ENCODE measurements at places on chromosomes 12 and 14.

DNA sequence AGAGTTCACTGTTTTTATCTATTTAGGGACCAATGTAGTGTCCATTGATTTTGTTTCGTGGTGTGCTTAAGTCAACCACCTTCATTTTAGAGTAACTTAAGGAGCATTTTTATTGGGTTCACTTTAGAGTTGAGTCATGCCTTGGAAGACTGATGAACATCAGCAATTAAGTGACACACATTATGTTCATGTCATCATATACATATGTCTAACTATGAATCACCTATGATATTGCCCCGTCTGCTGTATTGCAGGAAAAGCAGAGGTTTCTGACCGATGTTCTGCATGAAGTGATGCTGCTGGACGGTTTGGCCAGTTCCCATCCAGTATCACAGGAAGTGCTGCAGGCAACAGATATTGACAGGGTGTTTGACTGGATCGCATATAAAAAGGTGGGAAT is 227.1 kb downstream of the TRHDE start:
- DNase-seq, result no peak

DNA sequence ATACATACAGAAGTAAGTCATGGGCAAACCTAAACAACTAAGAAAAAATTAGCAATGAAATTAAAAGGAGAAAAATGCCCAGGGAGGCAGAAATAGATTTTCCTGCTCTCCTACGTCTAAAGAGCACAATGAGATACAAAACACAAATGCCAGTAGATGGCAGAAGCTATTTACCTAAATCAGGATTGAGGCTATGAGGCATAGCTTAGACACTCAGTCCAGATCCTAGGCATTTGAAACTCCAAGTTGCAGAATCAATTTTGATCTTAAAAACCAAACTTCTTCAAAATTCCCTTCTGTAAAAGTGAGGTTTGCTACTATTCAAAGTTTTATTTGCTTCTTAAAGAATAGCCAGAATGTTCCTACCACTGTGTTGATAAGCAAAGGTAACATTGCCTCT is 368.6 kb downstream of the DAD1 start:
- no peak for DNase-seq

DNA sequence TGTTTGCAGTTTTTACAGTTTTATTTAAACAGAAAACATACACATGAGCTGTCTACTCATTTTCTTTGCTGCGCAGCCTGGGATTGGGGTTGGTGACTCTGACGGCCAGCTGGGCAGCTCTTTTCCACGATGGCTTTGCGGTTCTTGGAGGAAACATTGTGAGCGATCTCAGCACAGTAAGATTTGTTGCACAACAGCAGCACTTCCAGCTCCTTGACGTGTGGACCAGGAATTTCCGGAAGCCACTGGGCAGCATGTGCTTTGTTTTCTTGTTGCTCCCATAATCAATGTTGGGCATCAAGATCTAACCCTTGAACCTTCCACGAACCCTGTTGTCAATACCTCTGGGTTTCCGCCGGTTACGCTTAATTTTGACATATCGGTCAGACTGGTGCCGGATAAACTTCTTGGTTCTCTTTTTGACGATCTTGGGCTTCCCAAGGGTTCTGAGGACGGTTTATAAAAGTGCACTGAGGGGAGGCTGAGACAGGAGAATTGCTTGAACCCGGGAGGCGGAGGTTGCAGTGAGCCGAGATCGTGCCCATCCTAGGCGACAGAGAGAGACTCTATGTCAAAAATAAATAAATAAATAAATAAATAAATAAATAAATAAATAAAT is 21.8 kb downstream of the FKBP11 start:
- no peak for DNase-seq

- DNase-seq, result no peak
Observed at GRCh38 chr12:570921-571794, 92.1 kb downstream of the NINJ2 start.

DNA sequence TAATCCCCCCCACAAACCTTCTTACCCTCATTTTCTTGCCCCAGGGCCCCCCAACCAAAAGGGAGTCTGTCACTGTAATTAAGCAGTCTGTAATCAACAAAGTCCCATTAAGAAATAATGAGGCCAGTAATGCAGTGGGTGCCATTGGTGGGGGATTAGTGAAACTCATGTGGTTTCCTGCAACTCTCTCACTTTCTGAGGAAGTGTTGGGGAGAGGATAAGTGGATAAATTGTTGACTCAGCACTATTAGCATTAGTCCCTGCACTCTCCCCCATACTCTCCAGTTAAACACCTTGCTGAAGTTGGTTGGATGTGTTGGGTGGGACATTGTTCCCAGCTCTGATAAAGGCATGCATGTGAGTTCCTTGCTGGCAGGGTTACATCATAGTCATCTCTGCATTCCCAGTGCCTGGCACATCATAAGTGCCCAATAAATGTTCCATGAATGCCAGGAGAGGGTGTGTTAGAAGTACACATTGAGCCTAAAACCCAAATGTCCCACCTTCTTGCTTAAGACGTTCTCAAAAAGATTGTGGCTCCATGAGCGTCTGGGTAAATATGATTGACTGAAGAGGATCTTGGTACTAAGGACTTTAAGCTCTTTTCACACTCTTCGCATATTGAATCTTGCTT is 45.8 kb upstream of the HOXC13 start:
- DNase-seq, result no peak

DNA sequence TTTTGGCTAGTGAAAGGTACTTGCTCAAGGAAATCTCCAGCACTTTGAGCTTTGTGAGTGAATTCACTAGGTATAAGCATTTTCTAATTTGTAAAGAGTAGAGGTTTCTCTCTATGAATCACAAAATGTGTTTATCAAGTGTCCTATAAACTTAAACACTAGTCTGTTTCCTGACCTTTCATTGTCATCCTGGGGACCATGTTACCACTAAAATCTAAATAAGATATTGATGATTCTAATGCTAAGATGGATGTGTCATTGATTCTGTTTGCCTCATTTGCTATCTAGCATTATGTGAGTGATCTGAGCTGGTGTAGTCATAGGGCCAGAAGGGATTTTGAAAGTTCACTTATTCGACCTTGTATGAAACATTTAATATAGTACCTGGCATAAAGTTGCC is 80.4 kb upstream of the DNM1L start:
- DNase-seq, result no peak

GRCh38 chr12:77603946-77604345 is 226.7 kb upstream of the NAV3 start:
- no peak for DNase-seq

DNA sequence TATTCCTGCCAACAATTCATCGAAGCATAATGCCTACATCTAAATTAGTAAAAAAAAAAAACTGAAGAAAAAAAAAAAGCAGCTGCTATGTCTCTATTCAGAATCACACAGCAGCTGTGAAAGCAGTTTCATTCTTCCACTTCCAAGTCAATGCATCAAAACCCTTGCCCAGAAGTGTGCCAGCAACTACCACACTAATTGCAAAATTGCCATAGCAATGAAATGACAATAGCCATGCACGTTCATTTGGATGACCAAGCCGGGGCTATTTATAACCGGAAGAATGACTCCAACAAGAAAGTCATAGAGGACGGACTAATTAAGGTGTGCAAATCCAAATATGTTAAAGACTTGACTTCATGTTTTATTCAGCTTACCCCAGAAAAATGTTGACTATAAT is 42.5 kb downstream of the SLC2A13 start:
- no peak for DNase-seq

- DNase-seq, result no peak
Observed at GRCh38 chr14:95920769-95921438, 44.3 kb downstream of the TUNAR start.

GRCh38 chr12:106918746-106919145 is 37.0 kb upstream of the TMEM263 start:
- DNase-seq, result no peak

DNA sequence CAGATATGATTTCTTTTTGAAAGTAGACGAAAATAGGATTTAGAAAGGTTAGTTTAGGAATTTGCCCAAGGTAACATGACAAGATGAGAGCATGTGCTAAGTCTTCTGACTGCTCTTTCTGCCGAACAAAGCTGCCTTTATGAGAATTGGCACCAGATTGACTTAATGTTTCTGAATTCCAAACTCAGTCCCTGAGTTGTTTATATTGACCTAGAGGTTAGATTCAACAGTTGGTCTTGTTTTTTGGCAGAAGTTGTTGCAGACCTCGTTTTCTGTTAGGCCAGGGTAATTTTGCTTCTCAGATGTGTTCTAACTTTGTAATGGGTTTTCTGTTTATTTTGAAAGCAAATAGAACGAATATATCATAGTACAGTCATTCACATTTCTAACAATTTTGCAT is 61.5 kb upstream of the LRTM2 start:
- DNase-seq, result no peak
